ENCODE measurements at places on chromosomes 16 and 17. TPM values are rescaled to one million over a fixed set of nuclear protein-coding genes. Genes with fewer than 3 reads are reported as not detected.

DNA sequence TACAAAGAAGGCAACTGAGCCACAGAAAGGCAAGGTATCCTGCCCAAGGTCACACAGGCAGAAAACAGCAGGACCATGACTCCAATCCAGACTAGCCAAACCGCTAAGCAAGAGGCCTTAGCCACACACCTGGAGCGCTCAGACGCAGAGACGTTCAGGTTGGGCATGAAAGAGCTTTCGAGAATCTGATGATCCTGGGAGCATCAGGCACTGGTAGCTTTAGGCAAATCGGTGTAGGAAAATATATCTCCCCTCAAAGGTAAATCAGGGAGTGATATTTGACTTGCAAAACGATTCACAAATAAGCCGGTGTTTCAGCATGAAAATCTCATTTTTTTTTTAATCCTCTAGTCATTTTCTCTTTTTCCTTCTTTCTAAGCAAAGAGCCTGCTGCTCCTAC lies 279.0 kb downstream of the MRTFB start:
- no peaks in the 10 kb centered on the region for H3K36me3 ChIP-seq
- no peak overlapping the region for H3K27ac ChIP-seq
- no peak for DNase-seq
- H3K4me1 ChIP-seq = peaks cover 10% of the 10 kb centered on the region
- H3K4me3 ChIP-seq = no peak overlapping the region

- DNase-seq = peak; percentile 94
- H3K4me3 ChIP-seq = peak within 1 kb of the TSS; percentile 70
- peaks cover 25% of the 10 kb centered on the region for H3K4me1 ChIP-seq
- no peaks in the 10 kb centered on the region for H3K27me3 ChIP-seq
- no peaks in the 10 kb centered on the region for H3K36me3 ChIP-seq
Observed at GRCh38 chr16:85898521-85899442, at the start of gene IRF8. Gene IRF8, plus strand, starts transcription at chr16:85899162. Its CDS starts 3,854 bp downstream, at chr16:85903016.

DNA sequence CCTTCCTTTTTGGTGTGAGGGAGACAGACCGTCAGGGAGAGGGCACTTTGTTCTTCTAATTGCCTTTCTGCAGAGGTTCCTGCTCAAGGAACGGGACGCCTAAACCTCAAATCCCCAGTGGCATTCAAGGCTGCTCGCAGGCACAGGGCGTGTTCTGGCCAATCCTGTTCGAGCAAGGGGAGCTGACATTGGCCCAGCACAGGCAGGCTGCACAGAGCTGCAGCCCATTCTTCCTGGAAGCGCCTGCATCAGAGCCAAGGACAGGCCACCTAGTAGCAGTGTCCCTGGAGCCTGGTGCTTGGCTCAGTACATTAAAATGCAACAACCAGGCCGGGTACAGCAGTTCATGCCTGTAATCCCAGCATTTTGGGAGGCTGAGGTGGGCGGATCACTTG lies 72.2 kb upstream of the CREBBP start:
- H3K36me3 ChIP-seq = no peaks in the 10 kb centered on the region
- H3K4me3 ChIP-seq = no peak overlapping the region
- peak overlapping the region; percentile 79 for H3K27ac ChIP-seq
- peaks cover 3% of the 10 kb centered on the region for H3K27me3 ChIP-seq

GRCh38 chr16:57469046-57469445 lies 6.6 kb downstream of the POLR2C start:
- H3K4me1 ChIP-seq = peaks cover 32% of the 10 kb centered on the region
- no peak for DNase-seq
- no peak overlapping the region for H3K27ac ChIP-seq
- H3K36me3 ChIP-seq = peaks cover 98% of the 10 kb centered on the region
- no peaks in the 10 kb centered on the region for H3K27me3 ChIP-seq

GRCh38 chr17:43946781-43947180 lies 4.5 kb upstream of the PPY start:
- peaks cover 44% of the 10 kb centered on the region for H3K27me3 ChIP-seq

GRCh38 chr17:80380555-80381002 lies 34.4 kb upstream of the ENDOV start:
- no peak for DNase-seq
- H3K4me3 ChIP-seq = no peak overlapping the region

The GRIN2C gene
- total RNA-seq = 0.17 TPM

The QPRT gene
- total RNA-seq = 5.1 TPM

The TMEM114 gene
- total RNA-seq = not detected

The HSD11B2 gene
- 1.1 TPM for total RNA-seq

Measured in esophagus muscularis mucosa (tissue), 4 donors.